ENCODE measurements at places on chromosomes 7 and 10.

DNA sequence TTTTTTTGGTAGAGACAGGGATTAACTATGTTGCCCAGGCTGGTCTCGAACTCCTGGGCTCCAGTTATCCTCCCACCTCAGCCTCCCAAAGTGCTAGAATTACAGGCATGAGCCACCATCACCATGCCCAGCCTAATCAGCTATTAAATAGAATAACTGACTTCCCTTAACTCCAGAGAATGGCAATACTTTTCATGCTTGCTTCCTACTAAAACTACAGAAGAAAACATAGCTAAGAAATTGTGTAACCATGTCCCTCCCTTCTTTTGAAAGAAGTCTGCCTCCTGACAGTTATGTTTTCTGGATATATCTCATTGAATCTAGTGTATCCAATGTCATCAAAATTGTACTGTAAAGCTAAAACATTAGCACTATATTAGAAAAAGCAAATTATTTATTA, 95.6 kb downstream of the KMT2C start:
- DNase-seq: no peak

DNA sequence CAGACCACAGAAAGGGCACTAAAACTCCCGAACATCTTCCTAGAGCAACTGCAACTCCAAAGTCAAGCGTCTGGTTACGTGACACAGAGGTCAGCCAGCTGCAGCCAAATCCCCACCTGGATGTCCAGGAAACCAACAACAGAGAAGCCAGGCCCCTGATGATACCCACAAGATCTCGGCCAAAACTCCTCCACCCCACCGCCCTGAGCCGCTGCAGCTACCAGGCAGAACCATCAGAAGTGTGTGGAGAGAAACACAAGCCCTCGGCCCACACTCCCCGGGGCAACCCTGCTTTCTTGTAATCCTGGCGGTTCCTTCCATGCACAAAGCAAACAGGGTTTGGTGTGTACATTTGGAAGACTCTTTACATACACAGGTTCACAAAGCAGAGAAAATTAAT, 8.7 kb downstream of the CHST15 start:
- no peak for DNase-seq

DNA sequence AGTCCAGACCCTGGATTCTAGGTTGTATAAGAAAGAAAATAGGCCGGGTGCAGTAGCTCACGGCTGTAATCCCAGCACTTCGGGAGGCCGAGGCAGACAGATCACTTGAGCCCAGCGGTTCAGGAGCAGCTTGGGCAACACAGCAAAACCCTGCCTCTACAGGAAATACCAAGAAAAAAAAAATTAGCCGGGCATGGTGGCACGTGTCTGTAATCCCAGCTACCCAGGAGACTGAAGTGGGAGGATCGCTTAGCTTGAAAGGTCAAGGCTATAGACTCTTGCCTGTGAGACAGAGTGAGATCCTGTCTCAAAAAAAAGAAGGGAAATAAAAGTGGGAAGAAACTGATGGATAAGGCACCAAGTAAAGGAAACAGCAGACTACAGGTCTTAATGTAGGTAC, 287.9 kb upstream of the KLF14 start:
- no peak for DNase-seq

GRCh38 chr10:38102880-38103279, 8.7 kb downstream of the ZNF37A start:
- no peak for DNase-seq

GRCh38 chr10:34231441-34232180, 583.5 kb downstream of the PARD3 start:
- DNase-seq: no peak

DNA sequence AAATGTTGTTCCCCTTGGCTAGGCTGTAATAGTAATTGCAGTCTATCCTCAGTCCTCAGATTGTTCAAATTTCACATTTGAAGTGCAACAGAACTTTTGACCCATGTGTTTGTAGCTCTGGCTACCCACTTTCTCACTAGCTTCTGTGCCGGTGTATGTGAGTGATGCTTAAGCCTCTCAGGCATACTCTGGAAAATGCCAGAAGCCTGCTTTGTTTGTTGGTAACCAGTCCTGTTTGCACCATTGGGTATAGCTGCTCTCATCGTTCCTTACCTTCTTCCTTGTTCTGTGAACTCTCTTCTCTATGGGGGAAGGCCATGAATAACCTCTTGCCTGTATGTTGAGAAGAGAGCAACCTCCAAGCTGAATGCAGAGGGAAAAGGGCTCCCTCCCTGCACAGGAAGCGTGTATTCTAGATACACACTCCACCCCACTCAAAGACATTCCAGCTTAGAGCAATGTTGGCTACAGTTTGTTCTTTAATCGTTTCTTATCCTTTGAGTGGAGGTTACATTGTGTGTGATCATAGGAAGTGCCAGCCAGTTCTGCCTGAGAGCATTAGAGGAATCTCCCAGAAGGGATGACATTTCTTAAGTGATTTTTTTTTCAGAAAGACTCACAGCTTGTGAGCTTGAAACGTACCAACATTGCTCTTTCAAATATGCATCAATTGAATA, 40.5 kb downstream of the C1QL3 start:
- DNase-seq: no peak

DNA sequence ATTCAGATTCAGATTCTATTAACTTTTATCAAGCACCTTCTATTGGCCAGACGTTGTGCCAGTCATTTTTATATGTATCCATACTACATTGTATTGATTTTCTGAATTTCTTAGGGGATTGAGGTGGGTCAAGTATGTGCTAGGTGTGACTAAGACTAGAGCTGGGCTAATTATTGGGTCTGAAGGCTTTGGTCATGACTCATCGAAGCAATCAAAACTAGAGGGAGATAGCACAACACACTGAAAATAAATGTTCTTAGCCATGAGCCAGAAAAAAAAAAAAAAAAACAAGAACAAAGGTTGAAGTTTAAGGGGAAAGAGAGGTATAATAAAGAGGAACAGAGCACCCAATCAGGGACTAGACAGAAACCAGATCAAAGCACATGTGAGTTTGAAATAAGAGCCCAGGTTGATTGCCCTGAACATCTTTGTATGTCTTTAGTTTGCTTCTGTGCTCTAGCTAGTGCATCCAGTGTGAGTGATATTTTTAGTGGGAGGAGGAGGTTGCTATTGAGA, 171.6 kb upstream of the FOXP2 start:
- DNase-seq: no peak

GRCh38 chr10:99921948-99922347, 87.8 kb downstream of the DNMBP start:
- DNase-seq: no peak

- DNase-seq: no peak
Measured at GRCh38 chr7:83072576-83073517, 89.8 kb downstream of the PCLO start.

GRCh38 chr10:15369256-15370211, 1.6 kb downstream of the FAM171A1 start:
- peak; percentile 20 for DNase-seq

DNA sequence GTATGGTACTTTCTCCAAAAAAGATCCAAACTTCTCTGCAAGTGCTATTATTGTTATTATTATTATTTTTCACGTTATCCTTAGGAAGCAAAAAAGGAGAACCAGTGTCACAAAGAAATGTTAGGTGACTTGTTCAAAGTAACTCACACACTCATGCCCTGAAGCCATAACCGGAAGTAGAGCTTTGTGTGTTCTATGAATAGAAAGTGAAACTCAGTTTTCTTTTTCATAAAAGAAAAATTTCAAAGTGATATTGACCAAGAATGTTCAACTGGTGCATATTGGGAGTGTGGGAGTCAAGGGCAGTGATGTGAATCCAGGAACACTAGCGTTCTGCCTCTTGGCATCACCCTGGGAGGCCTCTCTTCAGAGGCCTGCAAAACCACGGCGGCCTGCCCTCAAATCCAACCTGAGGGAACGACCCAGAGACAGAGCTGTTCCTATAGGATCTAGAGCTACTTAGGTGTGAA, 106.1 kb downstream of the PRKCQ start:
- DNase-seq: no peak

DNA sequence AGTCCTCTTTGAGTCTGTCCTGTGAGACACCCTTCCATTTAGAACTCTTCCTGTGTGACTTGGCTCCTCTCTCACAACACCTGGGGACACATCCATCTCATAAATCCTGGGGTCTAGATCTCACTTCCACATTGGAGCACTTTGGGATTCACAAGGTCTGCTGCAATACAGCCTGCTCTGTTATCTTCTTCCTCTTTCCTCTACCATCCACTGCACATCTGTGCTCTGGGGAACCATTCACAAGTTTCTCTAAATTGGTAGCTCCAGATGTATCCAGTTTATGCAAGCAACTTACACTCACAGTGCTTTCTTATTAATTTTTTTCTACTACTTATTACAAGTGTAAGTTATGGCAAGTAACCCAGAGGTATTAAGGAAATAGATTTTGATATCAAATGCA, 5.5 kb upstream of the FIGNL1 start:
- DNase-seq: no peak

DNA sequence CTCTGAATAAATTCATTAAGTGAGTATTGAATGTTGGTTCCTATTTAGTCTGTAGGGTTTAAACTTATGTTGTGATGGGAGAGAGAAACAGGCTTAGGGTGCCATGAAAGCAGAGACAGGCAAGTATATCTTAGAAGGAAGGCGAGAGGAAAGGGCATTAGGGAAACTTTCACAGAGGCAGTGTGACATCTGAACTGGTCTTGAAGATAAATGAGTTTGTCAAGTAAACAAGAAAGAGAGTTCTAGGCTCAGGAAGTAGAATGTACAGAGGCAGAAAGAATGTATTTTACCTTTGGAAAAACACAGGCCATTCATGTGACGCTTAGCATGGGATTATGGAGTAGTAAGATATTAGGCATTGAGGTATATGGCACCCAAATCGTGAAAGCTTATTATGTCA, 34.5 kb downstream of the GLCCI1 start:
- DNase-seq: no peak

DNA sequence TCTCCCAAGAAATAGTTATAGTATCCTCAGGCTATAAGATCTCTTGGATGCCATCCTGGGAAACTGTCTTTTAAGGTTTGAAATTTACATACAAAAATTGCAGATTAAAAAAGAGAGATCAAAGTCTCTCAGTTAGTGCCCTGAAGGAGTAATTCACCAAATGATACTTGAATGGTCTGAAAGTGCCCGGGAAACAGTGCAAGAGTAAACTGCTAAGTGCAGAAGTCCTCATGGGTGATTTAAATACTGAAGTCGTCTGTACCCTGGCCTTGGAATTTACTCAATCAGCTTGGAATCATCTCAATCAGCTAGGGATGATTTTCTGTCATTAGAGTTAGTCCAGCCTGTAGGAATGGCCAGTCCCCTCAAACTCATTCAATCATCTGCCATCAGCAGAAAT, 155.3 kb downstream of the GLI3 start:
- no peak for DNase-seq

DNA sequence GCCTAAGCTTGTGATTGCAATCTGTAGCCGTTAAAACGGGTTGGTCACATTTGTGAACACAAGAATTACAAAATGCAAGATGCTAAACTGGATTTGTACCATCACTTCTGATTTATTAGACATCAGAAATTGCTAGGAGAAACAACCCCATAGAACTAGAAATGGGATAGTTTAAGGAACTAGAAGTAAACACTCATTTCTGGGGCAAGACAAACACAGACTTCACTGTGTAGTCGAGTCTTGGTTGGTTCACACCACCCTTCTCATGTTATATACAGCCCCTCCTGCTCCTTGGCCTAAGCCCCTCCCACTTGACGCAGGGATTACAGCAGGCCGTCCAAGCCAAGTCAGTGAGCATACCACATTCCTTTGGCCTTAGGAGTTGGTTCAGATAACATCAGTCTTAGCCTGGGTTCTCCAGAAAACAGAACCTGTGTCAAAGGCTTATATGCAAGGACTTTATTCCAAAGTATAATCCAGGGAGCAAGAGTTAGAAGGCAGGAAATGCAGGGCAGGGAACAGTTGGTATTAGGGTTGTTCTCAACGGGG, 2.0 kb upstream of the NRAP start:
- DNase-seq: peak; percentile 60

DNA sequence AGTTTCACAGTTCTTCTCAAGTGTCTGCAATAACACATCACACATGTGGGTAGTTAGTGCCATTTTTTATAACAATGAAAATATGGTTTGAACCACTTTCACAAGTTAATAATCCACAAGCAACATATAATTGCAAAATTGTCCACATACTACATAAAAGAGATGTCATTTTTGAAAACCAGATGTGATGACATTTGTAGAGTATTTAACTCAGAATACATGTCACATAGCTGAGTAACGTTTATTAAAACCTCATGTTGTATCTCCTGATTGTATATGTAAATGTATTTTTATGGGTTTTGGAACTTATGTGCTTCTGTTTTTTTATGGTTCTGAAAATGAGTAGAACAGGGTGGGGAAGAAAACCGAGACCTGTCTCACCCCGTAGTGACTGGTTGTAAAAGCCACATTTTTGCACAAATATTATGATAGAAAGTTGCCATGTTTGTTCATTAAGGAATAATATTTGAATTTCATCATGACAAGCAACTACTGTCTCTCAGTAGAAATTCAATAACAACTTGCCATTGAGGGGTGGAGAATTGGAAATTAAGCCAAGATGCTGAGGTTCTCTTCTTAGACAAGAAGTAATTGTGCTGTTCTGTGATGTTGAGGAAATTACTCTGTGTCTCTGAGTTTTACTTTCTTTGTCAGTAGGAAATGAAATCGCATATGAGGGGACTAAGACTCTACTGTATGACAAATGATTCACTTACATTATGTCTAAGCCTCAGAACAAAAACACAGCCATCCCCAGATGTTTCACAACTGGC, 29.2 kb upstream of the EGFR start:
- DNase-seq: no peak

DNA sequence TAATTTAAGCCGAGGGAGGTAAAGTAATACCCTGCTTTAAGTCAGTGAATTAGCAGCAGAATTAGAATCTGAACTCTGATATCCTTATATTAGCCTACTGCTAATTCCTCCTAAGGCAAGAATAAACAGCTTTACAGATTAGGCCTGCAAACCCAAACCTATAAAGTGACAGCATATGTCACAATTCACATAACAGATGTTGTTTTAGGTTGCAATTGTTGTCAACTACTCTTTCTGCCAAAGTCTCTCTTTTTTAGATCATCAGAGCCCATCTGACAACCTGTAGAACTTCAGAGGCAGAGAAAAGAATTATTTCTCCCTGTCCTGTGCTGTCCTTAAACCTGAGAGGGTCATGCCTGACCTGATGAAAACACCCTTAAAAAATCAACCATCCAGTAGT, 167.2 kb downstream of the PRKG1 start:
- DNase-seq: no peak

DNA sequence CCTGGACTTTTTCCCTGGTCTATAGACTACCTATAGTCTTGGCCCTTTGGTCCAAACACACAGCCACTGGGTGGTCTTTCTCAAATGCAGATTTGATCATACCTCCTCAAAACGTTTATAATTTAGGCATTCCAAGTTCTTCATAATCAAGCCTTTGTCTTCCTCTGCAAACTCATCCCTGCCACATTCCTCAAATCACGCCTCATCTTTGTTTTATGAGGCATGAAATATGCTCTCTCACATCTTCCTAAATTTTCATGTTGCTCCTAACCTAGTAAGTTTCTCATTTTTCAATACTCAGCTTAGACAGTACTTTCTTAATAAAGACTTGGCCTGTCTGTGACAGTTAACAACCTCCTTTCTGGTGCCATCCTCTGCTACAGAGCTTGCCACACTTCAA, 10.9 kb upstream of the HERC4 start:
- DNase-seq: no peak

Measured in HTR-8/SVneo (cell line).